ENCODE measurements at places on chromosomes 1 and 21.

DNA sequence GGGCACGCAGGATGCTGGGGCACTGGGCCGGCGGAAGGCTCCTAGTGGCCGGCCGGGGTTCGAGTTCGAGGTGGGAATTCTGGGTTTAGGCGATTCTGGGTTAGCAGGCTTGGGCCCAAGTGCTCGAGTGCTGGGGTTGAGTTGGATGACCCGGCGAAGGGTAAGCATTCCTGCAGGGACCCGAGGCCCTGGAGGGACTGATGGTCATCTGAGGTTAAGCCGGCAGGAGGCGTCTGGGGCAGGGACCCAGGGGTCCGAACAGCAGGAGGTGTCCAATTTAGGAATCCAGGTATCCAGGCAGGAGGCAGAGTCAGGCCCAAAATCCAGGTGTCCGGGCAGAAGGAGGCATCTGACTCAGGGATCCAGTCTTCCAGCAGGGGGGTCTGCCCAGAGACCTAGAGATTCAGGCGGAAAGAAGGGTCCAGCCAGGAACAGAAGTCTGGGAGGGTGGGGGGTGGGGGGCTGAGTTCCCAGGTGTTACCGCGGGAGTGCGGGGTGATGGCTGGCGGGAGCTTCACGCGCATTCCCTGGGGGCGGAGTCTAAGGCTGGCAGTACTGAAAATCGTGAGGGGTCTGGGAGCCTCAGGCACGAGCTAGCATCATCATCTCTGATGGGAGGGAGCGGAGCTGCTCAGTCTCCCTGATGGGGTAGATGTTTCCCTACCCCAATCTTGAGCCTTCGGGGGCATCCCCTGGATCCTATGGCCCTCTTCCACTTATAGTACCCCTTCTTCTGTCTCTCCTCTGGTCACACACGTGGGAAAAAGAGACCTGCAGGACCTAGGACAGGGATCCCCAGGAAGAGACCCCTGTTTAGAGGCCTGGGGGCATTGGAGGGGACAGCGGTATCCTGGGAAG, 585 bp downstream of the GPR3 start:
- no peak for DNase-seq

DNA sequence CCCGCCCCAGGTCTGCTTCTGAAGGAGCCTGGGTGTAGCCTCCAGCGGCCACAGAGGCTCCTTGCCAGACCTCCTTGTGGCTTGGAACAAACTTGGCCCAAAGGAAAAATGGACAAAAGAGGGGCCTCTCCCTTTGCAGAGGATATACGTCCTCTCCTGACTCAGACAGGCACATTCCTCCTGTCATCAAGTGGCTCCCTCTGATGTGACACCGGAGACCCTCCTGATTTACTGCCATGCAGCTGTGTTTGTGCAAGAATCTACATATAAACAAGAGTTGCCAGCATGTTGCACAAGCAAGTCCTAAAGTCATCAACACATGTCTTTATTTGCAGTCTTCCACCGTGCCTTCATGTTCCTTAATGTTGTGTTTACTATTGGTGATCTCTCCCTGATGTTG, 54.1 kb upstream of the F3 start:
- no peak for DNase-seq

- DNase-seq: no peak
Observed at GRCh38 chr1:90704817-90705216, 12.3 kb downstream of the BARHL2 start.

DNA sequence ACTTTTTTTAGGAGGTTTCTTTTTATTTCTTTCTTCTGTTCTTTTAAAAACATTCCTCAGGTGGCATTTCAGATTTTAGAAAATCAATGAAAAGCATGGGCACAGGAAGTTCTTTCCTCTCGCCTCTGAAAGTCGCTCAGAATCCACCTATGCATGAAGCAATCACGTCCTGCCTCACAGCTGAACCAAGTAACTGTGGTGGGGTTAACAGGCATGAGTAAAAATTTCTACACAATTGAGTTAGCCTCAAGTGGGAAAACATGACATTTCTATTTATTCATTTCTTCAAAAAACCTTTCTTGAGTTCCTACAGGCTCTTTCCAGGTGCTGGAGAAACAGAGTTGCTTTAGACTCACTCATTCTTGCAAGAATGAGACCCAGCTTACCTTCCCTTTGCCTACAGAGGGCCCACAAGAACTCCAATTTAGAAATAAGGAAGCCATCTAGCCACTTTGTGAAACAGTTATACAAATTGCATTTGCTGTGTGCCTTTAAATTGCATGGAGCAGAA, 508.9 kb upstream of the PKN2 start:
- no peak for DNase-seq

- DNase-seq: no peak
Observed at GRCh38 chr1:40770296-40771070, 13.1 kb upstream of the KCNQ4 start.

DNA sequence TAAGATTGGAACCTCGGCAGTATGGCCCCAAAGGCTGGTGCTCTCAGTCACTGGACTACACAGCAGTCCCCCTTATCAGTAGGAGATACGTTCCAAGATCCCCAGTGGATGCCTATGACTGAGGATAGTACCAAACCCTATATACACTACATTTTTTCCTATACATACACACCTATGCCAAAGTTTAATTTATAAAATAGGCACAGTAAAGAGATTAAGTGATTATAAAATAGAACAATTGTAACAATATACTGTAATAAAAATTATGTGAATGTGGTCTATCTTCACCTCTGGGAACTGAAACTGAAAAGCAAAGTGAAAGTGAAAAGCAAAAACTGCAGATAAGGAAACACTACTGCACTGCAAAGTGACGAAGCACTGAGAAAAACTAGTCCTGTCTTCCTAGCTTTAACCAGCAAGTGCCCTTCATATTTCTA, 96.8 kb downstream of the INTS7 start:
- no peak for DNase-seq

DNA sequence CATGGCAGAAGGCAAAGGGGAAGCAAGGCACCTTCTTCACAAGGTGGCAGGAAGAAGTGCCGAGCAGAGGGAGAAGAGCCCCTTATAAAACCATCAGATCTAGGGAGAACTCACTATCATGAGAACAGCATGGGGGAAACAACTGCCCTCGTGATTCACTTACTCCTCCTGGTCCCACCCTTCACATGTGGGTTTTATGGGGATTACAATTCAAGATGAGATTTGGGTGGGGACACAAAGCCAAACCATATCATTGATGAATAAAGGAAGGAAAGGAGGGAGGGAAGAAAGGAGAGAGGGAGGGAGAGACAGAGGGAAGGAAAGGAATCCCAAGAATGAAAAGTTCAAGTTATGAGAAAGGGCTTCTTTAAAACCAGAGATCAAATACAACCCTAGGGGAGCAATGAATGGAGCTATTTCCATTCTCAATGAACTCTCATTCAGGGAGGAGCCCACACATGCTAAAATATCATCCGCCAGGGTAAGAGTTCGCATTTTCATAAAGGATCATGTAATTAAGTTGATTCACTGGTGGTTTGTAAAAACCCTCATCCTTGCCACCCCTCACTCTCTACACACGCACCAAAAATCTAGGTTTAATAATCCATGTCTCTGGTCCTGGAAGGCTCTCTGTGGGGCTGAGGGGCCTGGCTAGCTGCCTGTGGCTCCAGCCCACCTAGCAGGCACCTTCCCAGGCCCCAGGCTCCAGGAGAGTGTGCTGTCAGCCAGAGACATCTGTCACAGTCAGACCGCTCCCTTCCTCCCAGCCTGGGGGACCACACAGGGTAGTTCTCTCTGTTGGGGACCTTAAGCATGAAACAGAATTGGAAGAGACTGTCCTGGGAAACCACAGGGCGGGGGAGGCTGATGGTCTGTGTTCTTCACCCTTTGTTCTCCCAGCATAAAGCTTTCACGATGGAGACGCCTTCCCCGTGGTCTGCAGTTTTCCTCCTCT, 94.0 kb downstream of the CCDC185 start:
- DNase-seq: no peak

DNA sequence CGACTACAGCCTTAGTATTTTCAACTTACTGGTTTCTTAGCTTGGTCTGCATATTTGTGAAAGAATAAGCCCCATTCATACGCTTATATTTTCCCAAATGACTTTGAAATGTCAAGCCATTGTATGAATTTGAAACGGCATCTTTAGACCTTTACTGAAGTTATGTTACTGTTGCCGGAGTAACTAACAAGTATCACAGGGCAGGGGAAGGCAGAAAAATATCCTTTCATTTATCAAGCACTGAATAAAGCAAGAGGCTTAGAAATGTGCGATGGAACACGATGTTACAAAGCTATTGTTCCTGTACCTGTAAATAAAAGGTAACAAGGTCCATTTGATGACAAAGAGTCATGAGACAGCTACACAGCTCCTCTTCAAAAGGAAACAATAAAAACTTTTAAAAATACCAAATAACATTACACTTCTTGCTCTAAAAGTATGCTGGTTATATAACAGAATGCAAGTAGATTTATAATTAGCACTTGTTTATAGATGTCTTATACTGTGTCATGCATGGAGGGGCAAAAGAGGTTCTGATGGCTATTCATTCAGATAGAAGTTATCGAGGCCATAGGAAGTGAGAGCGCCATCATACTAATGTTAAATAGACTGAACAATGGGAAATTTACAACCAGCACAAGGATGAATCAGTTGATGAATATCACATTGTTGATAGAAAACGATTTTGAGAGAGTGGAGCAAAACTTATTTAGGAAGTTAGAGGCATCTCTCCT, 322.6 kb downstream of the RGS7 start:
- DNase-seq: no peak

GRCh38 chr1:9671377-9672140, 20.0 kb downstream of the PIK3CD start:
- no peak for DNase-seq

DNA sequence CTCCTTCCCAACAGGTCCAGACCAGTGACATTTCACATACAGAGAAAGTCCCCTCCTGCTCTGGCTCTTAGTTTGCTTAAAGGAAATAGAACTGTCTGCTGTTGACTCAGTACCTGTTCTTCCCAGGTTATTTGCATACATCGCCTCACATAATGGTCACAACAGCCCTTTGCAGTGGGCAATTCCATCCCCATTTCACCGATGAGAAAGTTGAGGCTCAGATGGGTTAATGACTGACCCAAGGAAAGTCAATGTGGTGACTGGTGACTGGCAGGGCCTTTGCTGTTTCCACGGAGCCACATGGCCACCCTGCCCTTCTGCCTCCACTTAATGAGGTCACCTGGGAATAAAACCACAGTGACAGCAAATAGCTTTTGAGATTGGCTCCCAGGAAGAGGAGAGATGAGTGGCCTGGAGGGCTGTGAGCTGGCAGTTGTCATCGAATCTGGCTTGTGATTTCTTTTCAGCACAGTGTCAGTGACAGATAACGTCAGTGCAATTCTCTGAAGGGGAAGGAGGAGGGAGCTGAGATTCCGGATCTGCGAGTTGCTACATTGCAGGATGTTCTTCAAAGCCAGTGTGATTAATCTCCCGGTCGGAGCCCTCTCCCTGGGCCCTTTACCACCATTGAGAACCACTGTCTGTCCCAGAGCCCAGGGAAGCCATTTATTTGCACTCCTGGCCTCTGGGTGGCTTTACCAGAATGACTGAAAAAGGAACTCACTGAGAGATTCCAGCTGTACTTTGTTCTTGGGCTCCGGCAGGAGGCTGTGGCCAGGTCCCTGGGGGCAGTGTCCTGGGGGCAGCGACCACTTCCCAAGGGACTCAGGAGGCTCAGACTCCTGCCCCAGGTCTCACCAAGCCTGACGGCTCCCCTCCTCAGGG, 117.2 kb downstream of the CNIH3 start:
- no peak for DNase-seq

- DNase-seq: no peak
Observed at GRCh38 chr1:2073382-2074230, 23.4 kb downstream of the PRKCZ start.

GRCh38 chr1:95536501-95536900, 302.5 kb downstream of the RWDD3 start:
- no peak for DNase-seq

- DNase-seq: no peak
Observed at GRCh38 chr1:47563201-47563600, 125.4 kb downstream of the FOXD2 start.

- DNase-seq: no peak
Observed at GRCh38 chr1:107464827-107465226, 324.0 kb downstream of the NTNG1 start.

DNA sequence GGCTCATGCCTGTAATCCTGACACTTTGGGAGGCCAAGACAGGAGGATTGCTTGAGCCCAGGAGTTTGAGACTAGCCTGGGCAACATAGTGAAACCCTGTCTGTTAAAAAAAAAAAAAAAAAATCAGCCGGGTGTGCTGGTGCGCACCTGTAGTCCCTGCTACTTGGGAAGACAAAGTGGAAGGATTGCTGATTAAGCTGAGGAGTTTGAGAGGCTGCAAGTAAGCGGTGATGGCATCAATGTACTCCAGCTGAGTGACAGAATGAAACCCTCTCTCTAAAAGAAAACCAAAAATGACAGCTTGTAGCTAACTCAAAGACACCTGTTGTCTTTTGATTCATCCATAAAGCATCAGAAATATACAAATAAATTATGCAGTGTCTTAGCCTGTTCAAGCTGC, 31.8 kb downstream of the SIPA1L2 start:
- no peak for DNase-seq

DNA sequence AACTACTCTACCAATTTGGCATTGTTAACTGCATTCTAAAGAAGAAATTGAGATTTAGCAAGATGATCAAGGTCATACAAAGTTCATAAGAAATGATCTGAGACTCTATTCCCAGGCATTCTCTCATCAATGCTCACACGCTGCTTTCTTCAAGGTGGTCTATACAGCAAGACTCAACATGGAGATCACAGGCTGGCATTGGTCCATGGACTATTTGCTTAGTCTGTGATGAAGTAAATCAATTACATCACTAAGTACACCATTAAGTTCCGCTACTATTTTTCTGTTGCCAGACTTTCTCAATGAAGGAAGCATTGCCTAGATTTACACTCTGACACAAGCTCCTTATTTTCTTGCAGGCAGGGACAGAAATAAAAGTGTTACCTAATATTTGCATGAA, 51.9 kb upstream of the CYP2J2 start:
- DNase-seq: no peak

- no peak for DNase-seq
Observed at GRCh38 chr1:178784131-178784536, 59.1 kb downstream of the RALGPS2 start.

GRCh38 chr1:29289493-29289892, 53.2 kb downstream of the PTPRU start:
- DNase-seq: no peak

- DNase-seq: no peak
Observed at GRCh38 chr1:207059881-207060280, 6.8 kb downstream of the PFKFB2 start.

GRCh38 chr21:33892853-33893252, 22.8 kb downstream of the ATP5PO start:
- no peak for DNase-seq

DNA sequence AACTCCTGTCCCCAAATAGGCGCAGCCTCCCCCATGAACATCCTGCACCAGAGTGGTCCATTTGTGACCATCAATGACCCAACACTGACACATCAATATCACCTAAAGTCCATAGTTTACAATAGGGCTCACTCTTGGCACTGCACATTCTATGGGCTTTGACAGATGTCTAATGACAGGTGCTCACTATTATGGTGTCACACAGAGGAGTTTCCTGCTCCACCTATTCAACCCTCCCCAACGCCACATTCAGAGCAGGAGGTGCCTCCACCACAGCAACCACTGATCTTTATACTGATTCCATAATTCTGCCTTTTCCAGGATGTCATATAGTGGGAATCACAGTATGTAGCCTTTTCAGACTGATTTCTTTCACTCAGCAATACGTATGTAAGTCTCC, 24.2 kb downstream of the GNG4 start:
- DNase-seq: no peak
